Ecto neural progenitor cell (in vitro differentiated cells): ENCODE measurements at places on chromosomes 6 and 20.

- DNase-seq: no peak
Observed at GRCh38 chr6:167130008-167130677, 7.2 kb downstream of the CCR6 start.

DNA sequence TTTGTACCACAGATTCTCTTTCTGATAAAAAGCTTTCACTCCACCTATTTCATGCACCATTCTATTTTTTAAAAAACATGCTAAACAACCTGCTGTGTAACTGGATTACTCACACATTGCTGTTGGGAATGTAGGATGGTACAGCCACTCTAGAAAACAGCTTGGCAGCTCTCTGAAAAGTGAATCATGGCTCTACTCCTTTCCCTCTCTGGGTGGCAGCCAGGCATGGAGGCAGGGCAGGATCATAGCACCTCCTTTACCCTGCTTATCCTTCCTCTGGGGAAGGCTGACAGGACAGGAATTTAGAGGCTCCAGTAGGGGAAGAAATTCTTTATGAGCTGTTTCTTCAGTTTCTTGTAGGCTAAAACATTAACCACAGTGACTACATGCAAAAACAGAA lies 6.7 kb upstream of the VNN2 start:
- no peak for DNase-seq

- DNase-seq: no peak
Observed at GRCh38 chr6:11828262-11828870, 49.8 kb upstream of the ADTRP start.

- no peak for DNase-seq
Observed at GRCh38 chr20:42272516-42272915, 654.3 kb upstream of the CHD6 start.

DNA sequence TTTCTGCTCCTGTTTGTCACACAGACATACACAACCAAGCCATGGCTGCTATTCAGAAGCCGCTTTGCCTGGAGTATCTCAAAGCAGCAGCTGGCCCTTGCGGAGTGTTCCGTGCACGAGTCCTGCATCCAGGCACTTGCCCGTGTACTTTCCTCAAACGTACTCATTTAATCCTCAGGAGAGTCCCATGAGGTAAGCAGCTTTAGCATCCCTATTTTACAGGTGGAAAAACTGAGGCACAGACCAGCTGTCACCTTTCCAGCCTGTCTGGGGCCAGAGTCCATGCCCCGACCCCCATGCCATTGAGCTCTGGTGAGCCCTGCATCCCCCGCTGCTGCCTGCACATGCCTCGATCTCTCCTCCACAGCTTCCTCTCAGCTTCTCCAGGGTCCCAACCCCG lies 130.0 kb downstream of the ERMARD start:
- peak; percentile 26 for DNase-seq

DNA sequence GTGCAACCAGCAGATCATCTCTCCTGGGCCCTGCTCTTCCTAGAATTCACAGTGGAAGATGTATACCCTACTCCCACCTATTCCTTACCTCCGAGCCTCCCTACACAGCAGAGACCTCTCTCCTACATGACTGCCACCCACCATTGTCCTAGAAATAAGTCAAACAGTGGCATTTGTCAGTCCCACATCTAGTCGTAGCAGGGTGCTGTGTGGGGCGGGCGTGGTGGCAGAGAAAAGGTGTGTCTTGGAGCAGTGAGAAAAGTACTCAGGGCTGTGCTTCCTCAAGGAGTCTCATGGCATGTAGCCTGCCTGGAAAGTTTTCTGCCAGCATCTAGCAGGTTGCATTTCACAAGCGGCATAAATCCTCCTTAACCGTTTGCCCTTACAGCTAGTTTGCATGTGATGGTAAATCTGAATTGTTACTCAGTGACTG lies 59.4 kb upstream of the PTGIS start:
- DNase-seq: no peak
